ENCODE measurements at places on chromosomes 1 and 21.

- DNase-seq, result no peak
Measured at GRCh38 chr1:41889506-41890414, 29.0 kb downstream of the HIVEP3 start.

DNA sequence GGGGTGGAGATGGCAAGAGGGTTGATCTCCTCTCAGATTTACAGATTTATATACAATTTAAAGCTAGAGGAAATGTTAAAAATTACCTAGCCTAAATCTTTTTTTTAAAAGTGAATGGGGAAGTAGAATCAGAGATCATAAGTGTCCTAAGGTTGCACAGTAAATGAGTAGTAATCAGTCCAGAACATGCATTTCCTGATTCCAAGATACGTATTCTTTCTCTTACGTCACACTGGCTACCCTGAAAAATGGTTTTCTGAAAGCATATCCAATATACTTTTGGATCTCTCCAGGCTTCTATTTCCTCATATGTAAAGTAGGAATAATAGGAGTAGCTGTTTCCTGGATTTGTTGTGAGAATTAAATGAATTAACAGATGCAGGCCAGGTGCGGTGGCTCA, 11.7 kb downstream of the GADD45A start:
- no peak for DNase-seq

DNA sequence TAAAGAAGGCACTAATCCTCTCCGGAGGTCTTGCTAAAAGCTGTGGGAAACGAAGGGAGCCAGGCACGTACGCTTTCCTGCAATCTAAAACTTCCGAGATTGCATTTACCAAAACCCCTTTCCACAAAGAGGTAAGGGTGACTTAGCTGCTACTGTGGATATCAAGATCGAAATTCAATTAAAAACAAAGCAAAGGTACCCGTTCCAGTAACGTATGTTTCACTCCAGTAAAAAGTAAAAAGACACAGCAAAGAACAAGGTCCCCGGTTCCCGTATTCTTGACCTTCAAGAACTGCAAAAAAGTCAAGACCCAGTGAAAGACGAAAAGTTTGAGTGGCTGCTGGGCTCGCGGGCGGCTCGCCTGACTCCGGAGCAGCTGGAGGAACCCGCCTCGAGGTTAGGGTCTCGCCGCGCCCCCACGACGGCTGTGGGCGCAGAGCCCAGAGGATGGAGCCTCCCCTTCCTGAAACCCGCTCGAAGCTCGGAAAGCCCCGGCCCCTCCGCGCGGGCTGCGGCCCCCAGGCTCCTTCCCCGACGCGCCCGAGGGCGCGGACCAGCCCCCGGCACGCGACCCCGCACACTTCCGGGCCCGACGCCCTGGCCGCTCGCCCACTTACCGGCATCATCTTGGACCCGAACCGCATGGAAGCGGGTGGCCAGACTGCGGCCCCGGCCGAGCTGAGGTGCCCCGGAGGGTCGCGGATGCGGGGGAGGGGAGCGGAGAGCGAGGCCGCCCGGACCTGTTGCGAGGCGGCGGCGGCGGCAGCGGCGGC, 524 bp downstream of the TP53BP2 start:
- DNase-seq, result peak; percentile 83

- DNase-seq, result peak; percentile 93
Measured at GRCh38 chr1:115727706-115728249, 40.7 kb downstream of the CASQ2 start.

DNA sequence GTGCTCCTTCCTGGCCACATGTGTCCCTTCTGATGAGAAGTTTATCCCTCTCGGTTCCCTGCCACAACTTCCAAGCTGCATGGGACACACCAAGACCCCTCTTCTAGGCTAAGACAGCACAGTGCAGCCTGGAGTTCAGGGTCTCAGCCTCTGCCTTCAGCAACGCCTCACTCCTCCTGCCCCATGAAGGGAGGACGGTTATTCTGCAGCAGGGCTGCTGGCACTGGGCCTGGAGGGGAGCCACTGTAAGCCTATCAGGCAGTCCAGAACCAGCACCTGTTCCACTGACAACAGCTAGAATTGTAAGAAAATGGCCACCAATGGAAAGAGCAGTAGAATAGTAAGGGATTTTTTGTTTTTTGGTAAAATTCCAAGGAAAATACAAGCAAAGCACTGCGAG, 72.3 kb downstream of the GALNT2 start:
- DNase-seq, result no peak

- DNase-seq, result peak; percentile 21
Measured at GRCh38 chr1:50570066-50570468, 146.8 kb upstream of the DMRTA2 start.

DNA sequence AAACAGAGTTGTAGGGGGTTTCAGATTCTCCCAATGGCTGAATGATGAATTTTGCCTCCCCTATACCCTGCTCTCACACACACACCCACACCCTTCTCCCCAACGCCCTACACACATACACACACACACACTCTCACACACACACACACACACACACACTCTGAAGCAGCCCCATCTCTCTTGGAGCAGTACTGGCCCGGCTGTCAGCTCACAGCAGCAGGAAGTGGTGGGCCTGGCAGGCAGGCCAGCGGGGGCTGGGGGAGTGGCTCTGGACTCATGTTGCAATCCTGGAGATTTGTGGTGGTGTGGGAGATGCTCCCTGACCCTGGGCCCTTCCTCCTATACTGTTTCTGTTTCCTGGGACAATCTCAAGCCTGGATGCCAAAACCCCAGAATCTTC, 2.2 kb downstream of the IKBKE start:
- peak; percentile 74 for DNase-seq

- no peak for DNase-seq
Measured at GRCh38 chr1:10688409-10688786, 108.0 kb downstream of the CASZ1 start.

DNA sequence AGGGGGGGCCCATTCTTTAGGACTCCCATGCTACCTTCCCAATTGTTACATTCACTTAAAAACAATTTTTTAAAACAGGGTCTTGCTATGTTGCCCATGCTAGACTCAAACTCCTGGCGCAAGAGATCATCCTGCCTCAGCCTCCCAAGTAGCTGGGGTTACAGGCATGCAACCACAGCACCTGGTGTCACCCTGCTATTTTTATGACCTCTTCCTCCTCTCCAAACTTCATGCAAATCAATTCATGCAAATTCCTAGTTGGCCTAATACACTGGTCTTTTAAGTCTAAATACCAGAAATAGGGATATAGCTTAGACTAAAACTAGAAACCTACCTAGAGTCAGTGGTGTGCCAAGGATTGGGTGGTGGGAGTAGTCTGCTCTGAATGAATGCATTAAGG, 30.1 kb downstream of the CDKN2C start:
- no peak for DNase-seq

DNA sequence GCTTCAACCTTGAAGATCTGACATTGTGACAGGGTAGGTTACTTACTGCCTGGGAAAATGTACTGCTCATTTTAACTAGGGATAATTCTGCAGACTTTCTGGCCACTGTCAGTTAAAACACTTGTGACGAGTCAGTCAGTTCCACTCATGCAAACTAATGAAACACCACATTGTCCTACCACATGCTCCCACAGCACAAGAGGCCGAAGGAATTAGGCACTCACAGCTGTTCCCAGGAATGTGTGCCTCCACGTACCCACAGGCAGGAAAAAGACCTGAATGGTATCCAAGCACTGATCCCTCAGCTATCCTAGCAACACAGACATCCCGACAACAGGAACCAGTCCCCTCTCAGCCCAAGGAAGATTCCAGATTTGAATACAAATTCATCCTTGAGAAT, 12.3 kb downstream of the BCAR3 start:
- DNase-seq, result peak; percentile 59

GRCh38 chr1:19809044-19809750, 5.9 kb downstream of the RNF186 start:
- DNase-seq, result no peak

- no peak for DNase-seq
Measured at GRCh38 chr1:25026730-25027450, 96.8 kb upstream of the RUNX3 start.

- DNase-seq, result no peak
Measured at GRCh38 chr1:247228133-247228532, 27.7 kb upstream of the VN1R5 start.

DNA sequence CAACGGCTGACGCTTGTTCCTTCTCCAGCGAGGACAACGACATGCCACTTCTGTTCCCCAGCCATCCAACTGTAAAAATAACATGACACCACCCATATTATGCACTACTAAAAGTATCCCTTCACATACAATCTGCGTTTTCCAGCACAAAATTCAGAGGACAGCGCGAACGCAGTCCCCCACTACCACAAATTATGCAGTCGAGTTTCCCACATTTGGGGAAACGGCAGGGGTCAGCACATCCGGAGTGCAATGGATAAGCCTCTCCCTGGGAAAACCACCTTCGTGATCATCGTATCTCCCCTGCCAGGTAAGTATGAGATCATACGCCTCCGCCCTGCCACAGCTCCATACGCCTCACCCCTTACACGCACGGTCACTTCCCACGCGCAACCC, 120.9 kb downstream of the PPIAL4G start:
- DNase-seq, result no peak

GRCh38 chr1:20729155-20729931, 3.2 kb downstream of the SH2D5 start:
- no peak for DNase-seq

DNA sequence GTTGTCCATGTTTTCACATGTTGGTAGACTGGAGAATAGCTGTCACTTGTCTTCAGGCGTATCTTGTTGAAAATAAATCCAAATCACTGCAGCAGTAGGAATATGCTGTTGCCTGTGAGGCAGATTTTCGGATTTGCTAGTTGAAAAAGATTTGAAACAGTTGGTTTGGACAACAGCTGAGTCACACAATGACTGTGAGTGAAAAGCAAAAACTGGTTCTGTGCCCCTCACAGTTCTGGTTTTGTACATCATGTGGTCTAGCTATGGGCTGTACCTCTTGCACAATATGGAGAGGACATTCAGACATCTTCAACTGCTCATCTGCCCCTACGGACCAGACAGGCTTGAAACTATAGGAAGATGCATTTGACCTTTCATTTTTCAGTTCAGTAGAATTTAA, 1.8 kb downstream of the ARF1 start:
- peak; percentile 81 for DNase-seq

GRCh38 chr1:64363111-64363510, 106.8 kb upstream of the CACHD1 start:
- DNase-seq, result peak; percentile 8

DNA sequence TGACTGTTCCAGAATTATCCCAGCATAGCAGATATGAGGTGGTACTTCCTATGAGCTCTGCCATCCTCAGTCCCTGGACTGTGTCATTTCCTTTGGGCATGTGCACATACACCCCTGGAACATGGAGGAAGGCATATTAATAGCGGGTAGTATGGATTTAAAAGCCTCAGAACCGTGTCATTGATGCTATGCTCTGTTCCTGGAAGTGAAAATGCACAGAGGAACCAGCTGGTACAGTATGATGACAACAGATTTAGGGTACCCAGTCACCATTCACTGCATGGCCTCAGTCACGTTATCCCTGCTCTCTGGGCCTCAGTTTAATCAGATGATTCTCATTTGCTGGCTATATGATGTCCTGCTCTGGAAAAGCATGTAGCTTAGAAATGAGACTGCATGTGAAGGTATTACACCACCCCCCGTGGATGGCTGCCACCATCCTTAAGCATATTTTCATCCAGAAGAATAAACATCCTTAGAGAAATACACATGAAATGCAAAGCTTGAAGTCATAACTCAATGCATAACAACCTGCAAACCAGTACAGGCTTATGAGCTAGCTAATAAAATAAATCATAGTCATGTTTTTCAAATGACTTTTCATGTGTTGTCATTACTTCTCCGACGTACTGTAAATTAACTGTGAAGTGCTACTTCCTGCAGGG, 37.8 kb downstream of the SETD4 start:
- DNase-seq, result peak; percentile 44

DNA sequence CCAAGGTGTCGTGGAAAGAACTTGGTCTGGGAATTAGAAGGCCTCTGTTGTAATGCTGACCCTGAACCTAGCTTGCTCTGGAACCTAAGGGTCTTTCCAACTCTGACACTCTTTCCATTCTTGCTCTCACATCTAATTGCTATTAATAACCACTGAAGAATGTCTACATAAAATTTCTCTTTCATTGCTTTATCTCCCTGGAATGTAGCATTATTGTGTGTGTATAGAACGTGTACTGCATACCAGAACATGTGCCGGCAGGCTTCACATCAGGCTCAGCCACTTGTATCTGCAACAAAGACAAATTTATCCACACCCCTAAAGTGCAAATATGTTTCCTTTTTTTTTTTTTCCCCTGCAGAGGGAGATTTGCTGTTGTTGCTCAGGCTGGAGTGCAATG, 13.9 kb upstream of the LAX1 start:
- DNase-seq, result peak; percentile 45

DNA sequence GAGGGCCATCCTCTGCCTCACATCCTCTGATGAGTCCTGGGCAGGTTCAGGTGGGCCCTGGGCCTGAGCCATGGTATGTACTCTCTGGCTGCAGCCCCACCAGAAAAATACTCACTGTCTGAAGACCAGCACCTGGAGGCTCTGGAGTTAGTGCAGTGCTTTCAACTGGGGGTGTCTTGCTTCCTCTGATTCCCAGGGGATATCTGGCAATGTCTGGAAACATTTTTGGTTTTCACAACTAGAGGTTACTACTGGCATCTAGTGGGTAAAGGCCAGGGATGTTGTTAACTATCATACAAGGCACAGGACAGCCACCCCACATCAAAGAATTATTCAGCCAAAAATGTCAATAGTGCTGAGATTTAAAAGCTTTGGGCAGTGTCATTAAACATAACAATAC, 152.7 kb downstream of the HIVEP3 start:
- DNase-seq, result no peak

GRCh38 chr1:6625584-6626149, 999 bp downstream of the THAP3 start:
- peak; percentile 75 for DNase-seq

DNA sequence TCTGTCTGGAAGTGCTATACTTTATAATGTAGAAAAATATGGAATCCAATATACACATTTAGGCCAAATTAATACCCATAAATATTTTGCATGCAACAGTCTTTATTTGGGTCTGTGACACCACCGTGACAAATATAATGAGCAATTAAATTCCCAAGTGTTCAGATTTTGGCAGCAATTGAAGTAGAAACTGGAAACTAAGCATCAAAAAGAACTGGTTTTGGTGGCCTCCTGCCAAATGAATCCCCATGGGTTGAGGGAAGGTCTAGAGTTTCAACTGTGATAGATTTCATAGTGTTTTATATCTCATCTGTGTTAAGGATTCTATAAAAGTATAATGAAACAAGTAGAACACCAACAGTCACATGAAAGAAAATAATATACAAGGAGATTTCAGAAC, 88.4 kb downstream of the DPYD start:
- peak; percentile 51 for DNase-seq

GRCh38 chr21:37208741-37209225, 58.4 kb downstream of the VPS26C start:
- no peak for DNase-seq

- peak; percentile 73 for DNase-seq
Measured at GRCh38 chr1:184212649-184213314, 161.3 kb downstream of the TSEN15 start.

- no peak for DNase-seq
Measured at GRCh38 chr21:42850866-42851391, 28.4 kb downstream of the WDR4 start.

GRCh38 chr1:83960669-83961277, 38.2 kb downstream of the TTLL7 start:
- DNase-seq, result no peak

Measured in adipocyte (in vitro differentiated cells).